ENCODE measurements at places on chromosomes 1 and 21.
A peak's percentile ranks its signal among the peaks of the same experiment; 100 is the strongest.

GRCh38 chr21:42775123-42775522, 104.2 kb downstream of the WDR4 start:
- H3K4me1 ChIP-seq, result no peaks in the 10 kb centered on the region
- DNase-seq, result no peak
- no peak overlapping the region for H3K27ac ChIP-seq
- no peak overlapping the region for H3K4me3 ChIP-seq

- no peaks in the 10 kb centered on the region for H3K36me3 ChIP-seq
- H3K4me1 ChIP-seq, result peaks cover 17% of the 10 kb centered on the region
- H3K27ac ChIP-seq, result peak overlapping the region; percentile 96
- DNase-seq, result no peak
- no peaks in the 10 kb centered on the region for H3K27me3 ChIP-seq
Measured at GRCh38 chr1:31712068-31712467, 8.3 kb upstream of the COL16A1 start.

- H3K4me3 ChIP-seq, result no peak overlapping the region
- no peaks in the 10 kb centered on the region for H3K36me3 ChIP-seq
- no peaks in the 10 kb centered on the region for H3K4me1 ChIP-seq
- no peak overlapping the region for H3K27ac ChIP-seq
- no peak for DNase-seq
- H3K27me3 ChIP-seq, result no peaks in the 10 kb centered on the region
Measured at GRCh38 chr1:57603696-57604095, 179.8 kb upstream of the DAB1 start.

GRCh38 chr1:31412732-31413404, at the start of gene SERINC2:
TSS of gene SERINC2 (plus strand) at chr1:31413213. CDS start at chr1:31413266, 53 bp downstream.
- H3K4me3 ChIP-seq, result peak within 1 kb of the TSS; percentile 71
- no peak for DNase-seq
- H3K4me1 ChIP-seq, result peaks cover 12% of the 10 kb centered on the region
- no peak within 1 kb of the TSS for H3K27ac ChIP-seq

DNA sequence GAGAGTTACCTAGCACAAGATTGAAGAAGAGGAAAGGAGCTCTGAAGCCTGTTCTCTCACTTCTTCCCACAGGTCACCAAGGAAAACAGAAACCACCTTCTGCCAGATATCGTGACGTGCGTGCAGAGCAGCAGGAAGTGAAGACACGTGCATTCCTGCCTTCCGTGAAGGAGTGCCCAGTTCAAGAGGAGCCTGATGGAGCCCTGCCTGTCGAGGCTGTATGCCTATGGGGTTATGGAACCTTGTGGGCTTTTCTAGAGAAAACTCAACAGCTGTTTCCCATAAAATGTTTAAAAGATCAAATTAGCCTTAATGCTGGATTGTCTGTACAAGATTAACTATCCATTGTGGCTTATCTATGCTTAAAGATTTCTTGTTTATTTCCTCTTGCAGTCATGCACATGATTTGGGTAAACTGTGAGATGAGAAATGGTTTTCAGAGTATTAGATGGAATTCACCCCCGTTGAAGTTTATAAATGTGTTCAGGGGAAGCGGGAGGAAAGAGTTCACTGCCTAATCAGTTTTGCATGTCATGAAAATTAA, 27.8 kb downstream of the NTPCR start:
- no peaks in the 10 kb centered on the region for H3K4me1 ChIP-seq
- no peak overlapping the region for H3K4me3 ChIP-seq
- no peak for DNase-seq

- DNase-seq, result no peak
- H3K36me3 ChIP-seq, result no peaks in the 10 kb centered on the region
- H3K27me3 ChIP-seq, result no peaks in the 10 kb centered on the region
- H3K4me3 ChIP-seq, result no peak overlapping the region
- no peaks in the 10 kb centered on the region for H3K4me1 ChIP-seq
Measured at GRCh38 chr21:16250273-16250672, 520.5 kb downstream of the USP25 start.
